ENCODE measurements at places on chromosomes 5 and 9.

- no peak for DNase-seq
Measured at GRCh38 chr9:16282216-16282615, 588.3 kb downstream of the BNC2 start.

- DNase-seq: no peak
Measured at GRCh38 chr9:14812806-14813205, 90.3 kb upstream of the CER1 start.

GRCh38 chr9:83680233-83680632, 27.5 kb downstream of the UBQLN1 start:
- DNase-seq: no peak

GRCh38 chr5:170362656-170363055, 26.5 kb downstream of the KCNMB1 start:
- DNase-seq: no peak

- no peak for DNase-seq
Measured at GRCh38 chr9:7172154-7173115, 414.7 kb downstream of the KDM4C start.

Data from Right ventricle myocardium superior (tissue), 1 donor.